Astrocyte of the cerebellum (primary cell): ENCODE measurements at places on chromosomes 4 and X.

- peak; percentile 72 for DNase-seq
These were observed 148.0 kb upstream of the STX18 start for GRCh38 chr4:4689694-4690440.

DNA sequence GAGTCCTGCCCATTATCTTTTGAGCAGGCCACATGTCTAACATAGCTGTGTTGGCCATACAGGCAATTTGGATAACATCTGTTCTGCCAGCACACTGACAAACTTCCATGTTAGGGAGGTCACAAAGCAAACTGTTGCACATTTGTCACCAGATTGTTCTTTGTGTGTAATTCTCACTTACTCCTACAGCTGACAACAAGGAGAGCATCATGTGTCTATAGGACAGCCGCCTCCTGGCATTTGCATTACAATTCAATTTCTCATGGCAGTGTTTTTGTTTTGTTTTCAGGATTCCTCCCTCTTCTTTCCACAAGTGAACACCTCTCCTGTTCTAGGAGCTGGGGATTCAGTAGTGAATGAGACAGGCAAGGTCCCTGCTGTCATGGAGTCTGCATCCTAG, 94.3 kb upstream of the LEF1 start:
- no peak for DNase-seq

DNA sequence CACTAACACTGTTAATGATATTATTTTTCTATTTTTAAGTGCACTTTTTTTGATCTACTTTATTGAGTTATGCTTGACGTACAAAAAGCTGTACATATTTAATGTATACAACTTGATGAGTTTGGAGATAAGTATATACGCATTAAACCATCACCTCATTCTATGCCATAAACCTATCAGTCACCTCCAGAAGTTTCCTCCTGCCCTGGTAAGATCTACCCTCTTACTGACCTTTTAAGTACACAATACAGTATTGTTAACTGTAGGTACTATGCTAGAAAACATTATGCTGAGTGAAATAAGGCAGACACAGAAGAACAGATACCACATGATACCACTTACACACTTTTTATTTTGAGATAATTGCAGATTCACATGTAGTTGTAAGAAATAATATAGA, 36.9 kb downstream of the INTS6L start:
- DNase-seq: no peak

- DNase-seq: no peak
These were observed 53.2 kb upstream of the CHRNA9 start for GRCh38 chr4:40281913-40282312.

GRCh38 chr4:180028682-180029081, 2214.5 kb upstream of the TENM3 start:
- no peak for DNase-seq

GRCh38 chr4:186445040-186445439, 110.3 kb downstream of the MTNR1A start:
- DNase-seq: no peak

- peak; percentile 29 for DNase-seq
These were observed 679.9 kb downstream of the RPA4 start for GRCh38 chrX:97563531-97564133.

- DNase-seq: no peak
These were observed 175.3 kb downstream of the TSPAN5 start for GRCh38 chr4:98482847-98483806.

DNA sequence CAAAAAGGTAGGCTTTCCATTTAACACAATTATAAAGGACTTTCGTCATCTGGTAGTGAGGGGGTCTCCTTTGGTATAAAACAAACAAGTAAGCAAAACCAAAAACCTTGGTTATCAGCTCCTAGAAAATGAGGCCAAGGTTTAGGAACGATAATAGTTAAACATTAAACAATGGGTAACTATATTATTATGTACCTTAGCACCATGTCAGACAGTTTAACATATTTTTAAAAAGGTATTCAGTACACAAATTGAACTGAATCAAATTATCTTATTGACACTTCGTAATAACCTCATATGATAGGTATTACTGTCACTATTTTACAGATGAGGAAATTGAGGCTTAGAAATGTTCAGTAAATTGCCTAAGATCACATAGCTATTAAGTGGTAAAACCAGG, 32.1 kb upstream of the RAB9B start:
- DNase-seq: no peak

DNA sequence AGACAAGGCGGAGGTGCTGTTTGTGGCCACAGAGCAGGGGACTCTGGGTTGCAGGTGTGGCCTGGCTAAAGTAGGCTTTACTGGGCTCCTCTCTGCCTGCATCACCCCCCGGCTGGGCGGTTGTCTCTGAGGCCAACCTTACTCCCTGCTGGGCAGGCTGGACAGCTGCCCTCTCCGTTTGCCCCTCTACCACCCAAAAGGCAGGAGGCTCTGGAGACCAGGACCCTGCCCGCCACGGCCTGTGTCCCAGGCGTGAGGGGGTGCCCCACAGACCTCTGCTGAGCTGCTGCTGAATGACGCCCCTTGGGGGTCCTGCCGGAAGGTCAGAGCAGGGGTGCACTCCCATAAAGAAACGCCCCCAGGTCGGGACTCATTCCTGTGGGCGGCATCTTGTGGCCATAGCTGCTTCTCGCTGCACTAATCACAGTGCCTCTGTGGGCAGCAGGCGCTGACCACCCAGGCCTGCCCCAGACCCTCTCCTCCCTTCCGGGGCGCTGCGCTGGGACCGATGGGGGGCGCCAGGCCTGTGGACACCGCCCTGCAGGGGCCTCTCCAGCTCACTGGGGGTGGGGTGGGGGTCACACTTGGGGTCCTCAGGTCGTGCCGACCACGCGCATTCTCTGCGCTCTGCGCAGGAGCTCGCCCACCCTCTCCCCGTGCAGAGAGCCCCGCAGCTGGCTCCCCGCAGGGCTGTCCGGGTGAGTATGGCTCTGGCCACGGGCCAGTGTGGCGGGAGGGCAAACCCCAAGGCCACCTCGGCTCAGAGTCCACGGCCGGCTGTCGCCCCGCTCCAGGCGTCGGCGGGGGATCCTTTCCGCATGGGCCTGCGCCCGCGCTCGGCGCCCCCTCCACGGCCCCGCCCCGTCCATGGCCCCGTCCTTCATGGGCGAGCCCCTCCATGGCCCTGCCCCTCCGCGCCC, 920 bp downstream of the HTT-AS start:
- no peak for DNase-seq

DNA sequence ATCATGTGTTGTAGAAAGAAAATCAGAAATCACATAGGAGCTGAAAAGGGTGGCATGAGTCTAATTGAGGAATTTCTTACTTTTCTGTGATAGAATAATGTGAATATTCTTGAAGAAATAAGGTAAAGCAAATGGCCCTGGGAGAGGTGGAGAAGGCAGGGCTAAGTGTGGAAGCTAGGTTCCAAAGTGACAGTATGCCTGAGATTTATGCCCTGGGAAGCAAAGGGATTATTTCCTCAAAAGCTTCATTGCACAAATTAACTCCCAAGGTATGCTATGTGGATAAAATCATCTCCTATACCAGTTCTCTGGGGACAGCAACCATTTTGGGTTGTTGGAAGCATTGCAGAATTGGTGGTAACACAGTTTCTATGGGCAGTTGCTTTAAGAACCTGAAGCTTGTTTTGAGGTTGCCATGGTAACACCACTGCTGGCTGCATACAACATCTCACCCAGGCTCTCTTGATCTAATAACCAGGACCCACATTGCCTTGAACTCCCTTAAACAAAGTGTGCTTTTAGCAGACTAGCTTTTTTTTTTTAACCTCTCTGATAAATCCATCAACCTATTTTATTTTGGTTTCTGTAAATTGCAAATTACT, 21.0 kb downstream of the MAOA start:
- DNase-seq: no peak
